ENCODE measurements at places on chromosomes 5 and 9.

GRCh38 chr9:5617749-5618148 is 11.2 kb upstream of the RIC1 start:
- DNase-seq, result no peak

DNA sequence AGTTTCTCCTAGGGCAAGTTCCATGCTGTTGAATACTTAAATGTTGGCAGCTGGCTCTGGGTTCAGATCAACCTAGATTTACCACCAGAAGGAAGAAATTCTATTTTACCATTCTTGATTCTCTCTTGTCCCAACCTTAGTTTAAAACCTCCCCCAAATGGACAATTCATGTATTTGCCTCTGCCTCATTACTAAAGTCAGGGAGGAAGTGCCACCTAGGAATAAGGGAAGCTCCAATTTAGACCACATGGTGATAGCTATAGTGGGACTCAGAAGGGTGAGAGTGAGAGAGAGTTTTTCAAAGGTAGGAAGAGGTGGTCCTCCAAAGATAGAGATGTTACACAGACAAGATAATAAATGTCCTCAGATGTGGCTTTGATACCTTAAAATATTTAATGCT is 53.4 kb upstream of the PAM start:
- DNase-seq, result no peak

GRCh38 chr5:142872217-142872616 is 102.0 kb downstream of the ARHGAP26 start:
- DNase-seq, result no peak

- no peak for DNase-seq
Observed at GRCh38 chr5:132686193-132686592, 12.4 kb downstream of the IL4 start.

- DNase-seq, result no peak
Observed at GRCh38 chr5:90113108-90113507, 296.4 kb downstream of the CETN3 start.

- no peak for DNase-seq
Observed at GRCh38 chr5:82813861-82814260, 263.3 kb downstream of the TMEM167A start.

GRCh38 chr5:34891981-34892380 is 23.3 kb downstream of the RAD1 start:
- no peak for DNase-seq

- no peak for DNase-seq
Observed at GRCh38 chr5:34895641-34896419, 19.5 kb downstream of the RAD1 start.

GRCh38 chr9:98132158-98132557 is 13.1 kb upstream of the TRIM14 start:
- no peak for DNase-seq

DNA sequence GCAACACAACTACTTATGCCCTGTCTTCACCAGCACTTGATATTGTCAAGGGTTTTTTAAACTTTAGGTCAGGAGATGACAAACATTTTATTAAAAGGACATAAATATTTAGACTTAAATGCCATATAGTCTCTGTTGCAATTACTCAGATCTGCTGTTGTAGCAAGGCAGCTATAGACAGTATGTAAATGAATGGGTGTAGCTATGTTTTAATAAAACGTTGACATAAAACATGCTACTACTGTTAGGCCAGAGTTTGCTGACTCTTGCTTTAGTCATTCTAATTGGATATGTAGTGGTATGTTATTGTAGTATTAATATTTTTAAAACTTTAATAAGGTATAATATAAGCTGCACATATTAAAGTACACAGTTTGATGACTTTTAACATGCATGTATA is 27.7 kb downstream of the ZNF131 start:
- no peak for DNase-seq

GRCh38 chr5:65548281-65548680 is 14.7 kb downstream of the CENPK start:
- no peak for DNase-seq

- DNase-seq, result no peak
Observed at GRCh38 chr9:137967280-137967953, 89.8 kb downstream of the CACNA1B start.

- DNase-seq, result no peak
Observed at GRCh38 chr9:131697908-131698617, 41.8 kb downstream of the RAPGEF1 start.

DNA sequence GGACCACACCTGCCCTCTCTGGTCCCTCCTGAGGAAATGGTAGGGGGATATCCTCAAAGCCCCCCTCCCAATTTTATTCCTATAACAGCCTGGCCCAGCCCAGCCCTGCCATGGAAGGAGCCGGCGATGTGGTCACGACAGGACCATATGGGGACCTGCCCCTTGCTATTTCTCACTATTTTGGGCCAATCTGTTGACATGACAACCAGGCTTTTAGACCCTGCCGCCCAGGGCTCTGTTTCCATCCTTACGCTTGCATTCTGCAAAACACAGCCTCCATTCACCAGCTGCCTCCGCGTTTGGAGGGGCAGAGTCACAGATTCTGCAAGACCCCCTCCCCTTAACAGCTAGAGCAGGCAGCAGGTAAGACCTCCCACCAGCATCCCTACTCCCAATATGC is 112.2 kb downstream of the GABBR2 start:
- no peak for DNase-seq

DNA sequence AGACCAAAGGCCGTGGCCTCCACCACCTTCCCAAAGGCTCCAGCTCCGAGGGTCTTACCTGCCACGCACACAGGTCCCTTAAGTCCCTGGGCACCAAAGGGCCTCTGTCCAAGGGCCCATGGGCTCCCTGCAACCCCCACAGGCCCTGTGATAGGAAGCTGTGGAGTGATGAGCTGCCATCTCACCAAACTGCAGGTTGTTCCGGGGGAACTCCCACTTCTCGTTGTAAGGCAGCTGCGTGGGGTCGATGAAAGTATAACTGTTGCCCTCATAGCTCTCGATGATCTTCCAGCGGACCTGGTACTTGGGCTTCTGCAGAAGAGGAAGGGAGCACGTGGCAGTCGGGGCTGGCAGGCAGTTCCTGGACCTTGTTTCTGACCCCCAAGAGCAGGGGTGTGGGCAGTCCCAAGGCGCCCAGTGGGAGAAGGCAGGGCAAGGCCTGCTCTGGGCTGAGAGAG is 24.8 kb downstream of the CSF1R start:
- DNase-seq, result no peak

- no peak for DNase-seq
Observed at GRCh38 chr5:66987949-66988838, 208.4 kb downstream of the CD180 start.

- DNase-seq, result no peak
Observed at GRCh38 chr5:36359267-36359666, 57.6 kb upstream of the RANBP3L start.

- DNase-seq, result no peak
Observed at GRCh38 chr5:40428126-40428525, 251.6 kb upstream of the PTGER4 start.

DNA sequence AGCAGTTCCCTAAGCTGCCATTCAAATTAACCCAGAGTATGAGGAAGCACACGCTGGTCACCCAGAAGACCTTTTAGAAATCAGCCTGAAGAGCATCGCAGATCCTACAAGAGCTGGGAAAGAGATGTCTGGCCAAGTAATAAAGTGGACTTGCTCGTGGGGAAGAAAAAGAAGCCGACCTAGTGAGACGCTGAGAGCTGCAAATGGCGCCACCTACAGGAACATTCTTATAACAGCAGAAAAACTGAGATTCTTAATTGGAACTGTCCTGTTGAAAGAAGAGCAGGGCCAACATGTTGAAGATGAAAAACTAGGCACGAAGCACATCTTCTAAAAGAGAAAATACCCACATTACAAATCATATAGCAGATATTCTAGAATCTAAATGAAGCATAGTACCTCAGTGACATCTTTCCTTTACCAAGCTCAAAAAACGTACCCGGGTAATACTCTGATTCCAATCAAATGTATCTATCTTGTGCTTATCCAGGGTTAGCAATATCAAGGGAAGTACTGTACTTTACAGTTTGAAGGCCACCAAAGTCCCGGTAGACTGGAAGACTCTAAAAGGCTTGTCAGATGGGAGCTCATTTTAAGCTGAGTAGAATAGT is 3.9 kb upstream of the GNAQ start:
- DNase-seq, result no peak

GRCh38 chr5:108797396-108797795 is 49.7 kb downstream of the FER start:
- DNase-seq, result no peak

- no peak for DNase-seq
Observed at GRCh38 chr9:133971121-133971951, 20.8 kb downstream of the VAV2 start.

DNA sequence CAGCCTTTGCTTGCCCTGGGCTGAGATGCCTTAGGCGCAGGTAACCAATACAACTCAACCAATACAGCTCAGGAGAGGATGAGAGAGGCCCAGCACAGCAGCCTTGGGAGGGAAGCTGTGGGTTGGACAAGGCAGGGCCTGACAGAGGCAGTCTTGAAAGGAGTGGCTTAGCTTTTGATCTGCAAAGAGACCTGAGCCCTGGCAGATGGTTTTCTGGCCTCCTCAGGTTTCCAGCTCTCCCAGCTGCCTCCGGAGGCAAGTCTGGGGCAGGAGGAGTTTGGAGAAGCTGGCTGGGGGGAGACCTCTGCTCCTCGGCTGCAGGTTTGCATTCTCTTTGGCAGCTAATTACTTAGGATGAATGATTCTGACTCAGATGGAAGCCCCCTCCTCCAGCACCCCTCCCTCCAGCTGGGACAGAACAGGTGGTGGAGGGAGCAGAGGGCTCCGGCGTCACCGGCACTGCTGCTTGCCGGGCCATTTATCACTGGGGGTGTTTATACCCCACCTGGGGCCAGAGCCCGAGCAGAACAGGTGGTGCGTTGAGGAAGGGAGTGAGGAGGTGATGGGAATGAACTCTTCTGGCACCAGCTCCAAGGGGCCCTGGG is 50.8 kb downstream of the TSPAN17 start:
- DNase-seq, result no peak

GRCh38 chr5:59134471-59135163 is 551.7 kb downstream of the RAB3C start:
- DNase-seq, result no peak

DNA sequence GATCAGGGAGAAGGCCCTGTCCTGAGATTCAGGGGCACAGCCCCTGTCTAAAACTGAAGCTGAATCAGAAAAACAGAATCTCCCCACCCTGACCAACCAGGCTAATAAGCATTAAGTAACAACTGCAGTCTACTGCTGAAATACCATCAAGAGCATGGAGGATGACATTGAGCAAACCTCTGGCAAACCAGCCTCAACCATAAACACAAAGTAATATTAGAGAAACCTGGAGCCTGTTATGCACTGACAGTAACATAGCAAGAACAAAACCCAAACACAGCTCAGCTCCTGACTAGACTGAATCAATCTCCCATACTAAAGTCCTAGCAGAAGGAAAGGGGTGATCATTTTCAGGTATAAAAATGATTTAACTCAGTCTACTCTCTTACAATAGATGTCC is 24.8 kb upstream of the CCL21 start:
- no peak for DNase-seq

GRCh38 chr5:143251190-143251589 is 152.3 kb downstream of the NR3C1 start:
- DNase-seq, result no peak

DNA sequence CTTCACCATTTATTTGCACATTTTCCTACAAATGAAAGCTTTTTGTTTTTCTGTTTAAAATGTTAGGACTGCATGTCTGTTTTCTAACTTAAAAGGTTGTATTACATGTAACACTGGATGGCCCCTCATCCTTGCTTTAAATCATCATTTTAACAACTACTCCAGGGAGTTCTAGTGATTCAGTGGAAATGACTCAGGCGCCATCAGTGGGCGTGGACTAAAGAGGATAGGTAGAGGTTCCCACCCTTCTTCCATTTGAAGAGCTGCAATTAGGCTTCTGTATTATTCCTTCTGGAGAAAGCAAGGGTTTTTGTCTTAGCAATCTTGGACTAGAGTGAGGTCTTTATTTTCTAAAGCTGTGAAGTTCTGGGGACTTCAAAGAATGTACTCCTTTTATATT is 213.7 kb downstream of the TMEM38B start:
- DNase-seq, result no peak

DNA sequence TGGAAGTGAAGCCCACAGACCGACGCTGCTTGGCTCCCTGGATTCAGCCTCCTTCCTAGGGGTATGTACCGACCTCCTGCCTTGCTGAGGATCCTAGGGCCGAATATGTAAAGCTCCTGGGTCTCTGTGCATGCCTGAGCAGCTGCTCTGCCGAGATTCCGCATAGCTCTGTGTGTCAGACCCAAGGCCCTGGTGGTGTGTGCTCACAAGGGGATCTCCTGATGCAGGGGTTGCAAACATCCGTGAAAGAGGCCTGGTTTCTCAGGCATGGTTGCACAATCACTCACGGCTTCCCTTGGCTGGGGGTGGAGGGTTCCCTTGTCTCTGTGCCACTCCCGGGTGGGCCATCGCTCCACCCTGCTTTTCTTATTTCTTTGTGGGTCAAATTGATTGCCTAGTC is 19.9 kb upstream of the SVEP1 start:
- no peak for DNase-seq

- DNase-seq, result no peak
Observed at GRCh38 chr9:126025991-126026390, 278.8 kb downstream of the PBX3 start.

GRCh38 chr5:37071487-37071886 is 177.7 kb downstream of the CPLANE1 start:
- no peak for DNase-seq

- DNase-seq, result no peak
Observed at GRCh38 chr5:176529116-176529740, 8.0 kb downstream of the RNF44 start.

DNA sequence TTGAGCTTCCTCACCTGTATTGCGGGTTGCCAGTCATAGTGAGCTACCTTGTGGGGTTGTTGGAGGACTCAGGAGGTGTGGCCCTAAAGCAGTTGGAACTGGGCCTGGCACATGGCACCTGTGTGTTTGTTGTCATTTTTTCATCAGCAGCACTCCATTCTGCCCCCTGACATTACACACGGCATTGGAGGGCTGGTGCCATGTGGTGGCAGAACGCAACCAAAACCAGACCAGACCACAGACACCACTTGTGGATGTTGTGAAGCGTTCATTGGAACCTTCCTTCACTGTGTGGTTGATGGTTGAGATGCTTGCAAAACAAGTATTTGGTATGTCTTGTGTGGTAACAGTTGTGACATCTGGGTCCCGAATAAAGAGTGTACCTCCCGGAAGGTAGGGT is 113.2 kb upstream of the ERCC6L2 start:
- no peak for DNase-seq

DNA sequence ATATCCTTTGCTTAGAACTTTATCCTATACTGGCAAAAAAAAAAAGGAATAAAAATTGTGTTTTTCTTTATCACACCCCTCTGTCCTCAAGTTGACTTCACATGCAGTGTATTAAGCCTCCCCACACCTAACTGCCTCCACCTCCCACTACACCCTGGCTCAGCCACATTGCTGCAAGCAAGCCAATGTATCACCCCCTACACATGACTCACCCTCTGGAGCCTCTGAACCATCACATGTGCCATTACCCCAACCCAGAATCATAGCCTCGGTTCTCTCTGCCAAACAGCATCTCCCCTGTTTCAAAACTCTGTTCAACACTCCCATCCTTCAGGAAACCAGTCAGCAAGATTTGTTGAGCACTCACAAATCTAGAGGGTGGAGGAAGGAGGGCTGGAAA is 209.0 kb downstream of the CWC27 start:
- no peak for DNase-seq

- no peak for DNase-seq
Observed at GRCh38 chr9:5500441-5501235, 9.7 kb upstream of the PDCD1LG2 start.

GRCh38 chr5:30390095-30390494 is 803.4 kb upstream of the CDH6 start:
- DNase-seq, result no peak

Measured in stimulated activated CD8-positive, alpha-beta memory T cell treated with anti-CD3 and anti-CD28 coated beads, Interleukin-2, amount 100 ng/mL, for 48 hours (primary cell).